H1 (cell line): ENCODE measurements at places on chromosomes 7 and 10. TPM values are rescaled to one million over a fixed set of nuclear protein-coding genes. Genes with fewer than 3 reads are reported as not detected.
A peak's percentile ranks its signal among the peaks of the same experiment; 100 is the strongest.

FZD8 gene
- 7.1 and 8.6 TPM in 2 replicates for total RNA-seq

DNA sequence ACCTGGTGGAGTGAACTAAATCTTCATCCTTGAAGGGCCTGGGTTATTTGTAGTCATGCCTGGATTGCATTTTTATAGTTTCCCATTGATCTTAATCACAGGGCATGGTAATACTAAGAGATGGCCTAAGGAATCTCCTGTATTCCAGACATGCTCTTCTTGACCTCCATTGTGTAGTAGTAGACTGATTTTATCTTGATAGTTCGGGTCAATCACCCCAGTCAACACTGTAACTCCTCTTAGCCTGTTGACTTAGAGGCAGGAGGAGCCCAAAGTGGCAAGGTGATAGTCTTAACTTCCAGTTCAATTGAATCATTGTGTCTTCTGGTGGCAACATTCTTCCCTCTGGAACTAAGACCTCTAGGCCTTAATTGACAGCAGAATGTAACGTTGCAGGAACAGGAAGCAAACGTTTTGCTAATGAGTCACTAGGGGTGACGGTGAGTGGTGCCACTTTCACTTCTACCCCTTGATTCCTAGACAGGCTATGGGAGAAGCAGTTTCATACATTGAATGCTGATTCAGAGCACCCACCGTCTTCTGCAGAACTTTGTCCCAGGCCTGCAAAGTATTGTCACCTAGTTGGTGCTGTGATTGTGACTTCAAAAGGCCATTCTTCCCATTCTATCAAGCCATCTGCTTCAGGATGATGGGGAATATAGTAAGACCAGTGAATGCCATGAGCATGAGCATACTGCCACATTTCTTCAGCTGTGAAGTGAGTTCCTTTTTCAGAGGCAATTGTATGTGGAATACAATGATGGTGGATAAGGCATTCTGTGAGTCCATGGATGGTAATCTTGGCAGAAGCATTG is 24.0 kb upstream of the PAPSS2 start:
- H3K4me3 ChIP-seq: no peak overlapping the region
- H3K36me3 ChIP-seq: no peaks in the 10 kb centered on the region
- H3K27ac ChIP-seq: no peak overlapping the region
- no peak for DNase-seq
- no peaks in the 10 kb centered on the region for H3K4me1 ChIP-seq

DNA sequence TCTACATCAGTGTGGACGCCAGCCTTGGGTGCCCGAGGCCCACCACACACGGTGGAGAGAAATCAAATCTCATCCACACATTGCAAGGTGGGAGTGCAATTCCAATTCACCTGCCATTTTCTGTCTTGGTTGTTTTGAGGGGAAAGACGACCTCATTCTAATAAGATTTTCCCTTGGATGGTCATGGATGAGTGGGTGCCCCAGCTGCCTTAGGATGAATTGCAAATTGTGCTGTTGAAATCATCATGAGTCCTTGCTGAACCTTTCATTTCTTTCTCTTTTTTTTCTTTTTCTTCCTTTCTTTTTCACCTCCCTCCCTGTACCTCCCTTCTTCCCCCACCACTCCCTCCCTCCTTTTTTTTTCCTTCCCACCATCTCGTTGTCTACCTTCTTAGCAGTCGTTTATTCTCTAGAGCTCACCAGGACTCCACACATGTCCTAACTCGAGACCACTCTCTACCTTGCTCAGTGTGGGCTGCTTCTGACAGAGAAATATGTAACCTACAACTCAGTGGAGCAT is 266.9 kb upstream of the NFE2L3 start:
- no peak overlapping the region for H3K4me3 ChIP-seq
- H3K27me3 ChIP-seq: no peaks in the 10 kb centered on the region
- DNase-seq: no peak

GRCh38 chr7:1400371-1400770 is 58.9 kb downstream of the MICALL2 start:
- no peak overlapping the region for H3K4me3 ChIP-seq
- no peaks in the 10 kb centered on the region for H3K4me1 ChIP-seq
- peaks cover 17% of the 10 kb centered on the region for H3K27me3 ChIP-seq
- H3K27ac ChIP-seq: no peak overlapping the region
- H3K36me3 ChIP-seq: no peaks in the 10 kb centered on the region

DNA sequence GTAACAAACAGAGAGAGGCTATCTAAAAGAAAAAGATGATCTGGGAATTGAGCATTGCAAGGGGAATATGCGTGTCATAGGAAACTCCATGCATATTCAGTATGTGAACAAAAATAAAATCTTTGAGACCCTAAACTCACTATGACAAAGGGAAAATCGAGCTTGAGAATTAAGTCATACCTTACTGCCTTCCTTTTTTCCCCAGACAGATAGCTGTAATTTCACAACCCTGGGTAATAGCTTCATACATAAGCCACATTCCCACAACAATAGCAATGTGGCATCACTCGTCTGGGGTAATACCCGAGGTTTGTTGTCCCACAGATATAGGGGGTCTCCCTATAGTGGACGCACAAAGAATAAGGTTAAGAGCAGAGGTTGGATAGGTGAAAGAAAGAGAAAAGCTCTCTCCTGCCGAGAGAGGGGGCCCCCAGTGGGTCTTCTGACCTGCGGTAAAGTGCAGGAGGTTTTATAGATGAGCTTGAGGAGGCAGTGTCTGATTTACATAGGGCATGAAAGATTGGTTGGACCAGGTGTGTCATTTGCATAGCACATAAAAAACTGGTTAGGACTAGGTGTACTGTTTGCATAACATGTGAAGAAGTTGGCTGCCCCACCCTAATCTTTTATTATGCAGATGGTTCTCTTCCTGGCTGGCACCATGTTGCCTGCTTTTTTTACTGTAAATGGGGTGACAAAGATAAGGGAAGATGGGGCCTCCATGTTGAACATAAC is 11.6 kb downstream of the CYP3A43 start:
- H3K27ac ChIP-seq: peak overlapping the region; percentile 45; the same call in 1 of the 2 replicates
- H3K4me1 ChIP-seq: peaks cover 16% of the 10 kb centered on the region
- H3K36me3 ChIP-seq: no peaks in the 10 kb centered on the region
- H3K27me3 ChIP-seq: no peaks in the 10 kb centered on the region
- H3K4me3 ChIP-seq: no peak overlapping the region
- DNase-seq: no peak

UCN3 gene
- not detected in 2 replicates for total RNA-seq

DNA sequence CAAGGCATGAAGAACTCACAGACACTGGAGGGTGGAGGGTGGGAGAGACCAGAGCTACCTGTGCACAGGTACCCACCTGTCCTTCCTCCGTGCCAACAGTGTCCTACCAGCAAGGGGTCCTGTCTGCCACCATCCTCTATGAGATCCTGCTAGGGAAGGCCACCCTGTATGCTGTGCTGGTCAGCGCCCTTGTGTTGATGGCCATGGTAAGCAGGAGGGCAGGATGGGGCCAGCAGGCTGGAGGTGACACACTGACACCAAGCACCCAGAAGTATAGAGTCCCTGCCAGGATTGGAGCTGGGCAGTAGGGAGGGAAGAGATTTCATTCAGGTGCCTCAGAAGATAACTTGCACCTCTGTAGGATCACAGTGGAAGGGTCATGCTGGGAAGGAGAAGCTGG is 21.8 kb downstream of the PRSS2 start:
- no peak overlapping the region for H3K4me3 ChIP-seq
- no peaks in the 10 kb centered on the region for H3K36me3 ChIP-seq
- no peak overlapping the region for H3K27ac ChIP-seq
- H3K27me3 ChIP-seq: peaks cover 19% of the 10 kb centered on the region
- H3K4me1 ChIP-seq: peaks cover 19% of the 10 kb centered on the region

SPDYE3 gene
- total RNA-seq: not detected in 2 replicates
